Naive thymus-derived CD8-positive, alpha-beta T cell (primary cell): ENCODE measurements at places on chromosomes 13 and 19. TPM values are rescaled to one million over a fixed set of nuclear protein-coding genes. Genes with fewer than 3 reads are reported as not detected.

GRCh38 chr19:3257071-3257470, 32.6 kb downstream of the CELF5 start:
- no peak overlapping the region for H3K27ac ChIP-seq
- peaks cover 7% of the 10 kb centered on the region for H3K27me3 ChIP-seq
- no peaks in the 10 kb centered on the region for H3K4me1 ChIP-seq
- H3K4me3 ChIP-seq, result no peak overlapping the region
- no peaks in the 10 kb centered on the region for H3K36me3 ChIP-seq
- DNase-seq, result no peak

DNA sequence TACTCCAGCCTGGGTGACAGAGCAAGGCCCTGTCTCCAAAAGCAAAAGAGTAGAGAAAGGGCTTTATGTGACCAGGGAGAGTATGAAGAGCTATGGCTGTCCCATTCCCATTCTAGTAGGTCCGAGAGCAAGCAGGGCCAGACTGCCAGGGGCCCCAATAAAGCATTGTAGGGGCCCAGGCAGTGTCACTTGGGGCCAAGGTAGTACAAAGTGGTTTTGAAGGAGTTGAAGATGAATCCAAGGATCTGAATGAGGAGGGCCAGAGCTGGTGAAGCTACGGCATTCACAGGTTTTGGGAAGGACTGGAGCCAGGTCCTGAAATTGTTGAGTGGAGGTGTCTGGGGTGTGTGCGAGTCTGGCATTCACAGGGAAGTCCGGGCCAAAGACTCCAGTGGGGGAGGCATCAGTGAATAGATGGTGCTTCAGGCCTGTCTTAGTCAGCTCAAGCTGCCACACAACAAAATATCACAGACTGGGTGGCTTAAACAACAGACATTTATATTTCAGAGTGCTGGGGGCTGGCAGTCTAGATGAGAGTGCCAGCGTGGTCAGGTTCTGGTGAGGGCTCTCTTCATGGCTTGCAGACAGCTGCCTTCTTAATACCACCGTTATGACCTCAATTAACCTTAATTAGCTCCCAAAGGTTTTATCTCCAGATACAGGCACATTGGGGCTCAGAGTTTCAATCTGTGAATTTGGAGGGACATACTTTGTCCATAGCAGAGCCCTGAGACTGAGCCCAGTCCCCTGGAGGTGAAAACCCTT, 9.9 kb downstream of the NACC1 start:
- no peak overlapping the region for H3K4me3 ChIP-seq
- DNase-seq, result no peak
- H3K36me3 ChIP-seq, result no peaks in the 10 kb centered on the region
- peaks cover 21% of the 10 kb centered on the region for H3K4me1 ChIP-seq
- H3K27ac ChIP-seq, result peak overlapping the region; percentile 29

- H3K27me3 ChIP-seq, result no peaks in the 10 kb centered on the region
- no peak for DNase-seq
- H3K4me1 ChIP-seq, result no peaks in the 10 kb centered on the region
- H3K27ac ChIP-seq, result no peak overlapping the region
- no peak overlapping the region for H3K4me3 ChIP-seq
Observed at GRCh38 chr19:32624410-32624809, 43.4 kb downstream of the PDCD5 start.

- no peak overlapping the region for H3K4me3 ChIP-seq
- no peak for DNase-seq
- H3K27ac ChIP-seq, result no peak overlapping the region
- no peaks in the 10 kb centered on the region for H3K27me3 ChIP-seq
- no peaks in the 10 kb centered on the region for H3K4me1 ChIP-seq
Observed at GRCh38 chr13:79423801-79424642, 18.0 kb upstream of the RBM26 start.

GRCh38 chr13:40087091-40088002, 431.9 kb downstream of the COG6 start:
- no peak overlapping the region for H3K27ac ChIP-seq
- DNase-seq, result no peak
- no peaks in the 10 kb centered on the region for H3K27me3 ChIP-seq

DNA sequence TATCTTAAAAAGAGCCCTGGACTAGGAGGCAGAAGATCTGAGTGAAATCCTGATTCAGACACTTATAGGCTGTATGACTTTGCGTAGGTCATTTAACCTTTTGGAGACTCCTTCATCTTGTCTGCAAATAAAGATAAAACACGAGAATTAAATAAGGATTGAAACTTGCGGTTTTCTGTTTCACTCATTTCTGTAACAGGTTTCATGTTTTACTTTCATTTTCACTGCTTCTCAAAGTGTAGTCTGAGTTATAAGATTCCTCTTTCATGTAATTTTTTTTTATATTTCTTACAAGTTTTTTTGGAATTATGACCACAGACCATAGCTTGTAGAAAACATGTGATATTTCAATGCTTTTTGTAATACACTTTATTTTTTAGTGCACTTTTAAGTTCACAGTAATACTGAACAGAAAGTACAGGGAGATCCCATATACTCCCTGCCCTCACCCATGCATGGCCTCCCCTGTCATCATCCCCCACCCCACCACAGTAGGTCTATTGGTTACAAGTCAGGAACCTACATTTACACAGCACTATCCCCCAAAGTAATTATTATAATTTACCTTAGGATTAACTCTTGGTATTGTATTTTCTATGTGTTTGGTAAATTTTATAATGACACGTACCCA, 174.6 kb downstream of the ITGBL1 start:
- H3K4me3 ChIP-seq, result peak overlapping the region; percentile 72
- no peaks in the 10 kb centered on the region for H3K36me3 ChIP-seq
- peak; percentile 58 for DNase-seq
- H3K27me3 ChIP-seq, result no peaks in the 10 kb centered on the region
- peaks cover 13% of the 10 kb centered on the region for H3K4me1 ChIP-seq
- peak overlapping the region; percentile 86 for H3K27ac ChIP-seq

DNA sequence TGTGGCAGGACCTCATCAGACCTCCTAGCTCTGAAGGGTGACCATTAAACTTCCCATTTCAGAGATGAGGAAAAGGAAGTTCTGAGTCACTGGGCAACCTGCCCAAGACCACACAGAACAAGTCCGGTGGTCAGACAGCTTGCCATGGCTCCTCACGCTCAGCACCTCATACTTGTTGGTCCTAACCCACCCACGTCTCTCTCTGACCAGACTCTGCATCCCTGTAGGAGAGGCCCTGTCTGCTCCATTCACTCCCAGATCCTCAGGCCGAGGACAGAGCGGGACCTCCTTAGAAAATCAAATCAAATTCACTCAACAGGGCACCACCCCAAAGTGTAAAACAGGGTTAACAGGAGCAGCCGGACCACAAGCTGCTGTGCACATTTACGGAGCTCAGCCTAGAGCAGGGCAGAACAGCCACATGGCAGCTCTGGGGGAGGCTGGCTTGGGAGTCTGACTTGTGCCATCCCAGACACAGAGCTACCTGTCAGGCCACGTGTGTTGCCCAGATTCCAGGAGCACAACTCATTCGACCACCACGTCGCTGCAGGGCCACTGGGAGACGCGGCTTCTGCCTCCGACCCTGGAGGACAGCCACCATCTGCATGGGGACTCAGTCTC, 1.7 kb downstream of the MIER2 start:
- peak overlapping the region; percentile 88 for H3K4me3 ChIP-seq
- H3K27me3 ChIP-seq, result peaks cover 2% of the 10 kb centered on the region
- H3K4me1 ChIP-seq, result peaks cover 67% of the 10 kb centered on the region
- DNase-seq, result no peak

DNA sequence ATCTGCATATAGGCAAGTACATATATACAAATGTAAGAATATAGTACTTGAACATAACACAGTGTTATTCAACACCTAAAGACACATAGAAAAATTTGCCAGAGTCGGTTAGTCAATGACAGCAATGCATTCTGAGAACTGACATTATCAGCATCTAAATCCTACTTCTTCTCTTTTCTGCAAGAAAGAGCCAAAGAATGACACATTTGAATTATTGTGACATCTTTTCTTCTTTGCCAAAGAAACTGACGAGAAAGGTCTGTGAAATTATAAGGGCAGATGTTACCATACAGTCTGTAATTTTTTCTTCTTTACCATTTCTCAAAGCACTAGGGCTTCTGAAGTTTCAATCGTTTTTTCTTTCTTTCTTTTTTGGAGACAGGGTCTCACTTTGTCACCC, 350.9 kb upstream of the NBEA start:
- no peak overlapping the region for H3K4me3 ChIP-seq
- H3K36me3 ChIP-seq, result no peaks in the 10 kb centered on the region

GRCh38 chr13:77269141-77269540, 57.8 kb downstream of the MYCBP2 start:
- H3K27ac ChIP-seq, result peak overlapping the region; percentile 45
- H3K4me1 ChIP-seq, result peaks cover 6% of the 10 kb centered on the region
- H3K36me3 ChIP-seq, result peaks cover 9% of the 10 kb centered on the region
- H3K27me3 ChIP-seq, result no peaks in the 10 kb centered on the region

DNA sequence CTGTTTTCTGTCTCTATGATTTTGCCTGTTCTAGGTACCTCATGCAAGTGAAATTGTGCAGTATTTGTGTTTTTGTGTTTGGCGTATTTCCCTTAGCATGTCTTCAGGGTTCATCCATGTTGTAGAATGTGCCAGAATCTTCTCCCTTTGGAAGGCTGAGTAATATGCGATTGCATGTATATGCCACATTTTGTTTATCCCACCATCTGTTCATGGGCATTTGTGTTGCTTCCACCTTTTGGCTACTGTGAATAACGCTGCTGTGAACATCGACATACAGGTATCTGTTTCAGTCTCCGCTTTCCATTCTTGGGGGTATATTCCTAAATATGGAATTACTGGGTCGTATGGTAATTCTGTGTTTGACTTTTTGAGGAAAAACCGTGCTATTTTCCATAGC, 190.0 kb downstream of the ATP8A2 start:
- H3K27ac ChIP-seq, result no peak overlapping the region
- H3K4me1 ChIP-seq, result no peaks in the 10 kb centered on the region

SPACA6 gene
- polyA plus RNA-seq, result 4.0 TPM

CRTC1 gene
- 2.0 TPM for polyA plus RNA-seq

PTGER1 gene
- not detected for polyA plus RNA-seq

CGB8 gene
- not detected for polyA plus RNA-seq

FXYD3 gene
- polyA plus RNA-seq, result not detected

SMIM44 gene
- not detected for polyA plus RNA-seq
